ENCODE measurements at places on chromosomes 16 and 17.

DNA sequence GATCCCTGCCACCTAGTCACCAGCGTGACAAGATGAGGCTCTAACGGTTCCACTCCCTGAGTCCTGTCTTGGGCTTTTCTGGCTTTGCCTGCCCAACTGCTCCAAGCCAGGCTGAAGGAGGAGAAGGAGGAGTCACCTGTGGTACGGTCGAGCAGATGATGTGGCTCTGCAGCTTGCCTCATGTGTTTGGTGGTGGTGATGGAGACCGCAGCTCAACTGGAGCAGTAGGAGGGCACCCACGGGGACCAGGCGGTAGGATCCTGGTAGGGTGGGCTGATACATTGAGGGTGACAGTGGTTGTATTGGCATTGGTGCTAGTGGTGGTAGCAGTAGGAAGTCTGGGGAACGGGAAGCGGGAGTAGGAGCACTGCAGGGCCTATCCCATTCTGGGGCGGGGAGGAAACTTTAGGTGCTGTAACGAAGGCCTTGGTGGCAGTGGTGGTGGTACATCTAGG is 202.8 kb upstream of the WSB1 start:
- no peak for DNase-seq

GRCh38 chr16:71758293-71758760 is 33.8 kb upstream of the PHLPP2 start:
- no peak for DNase-seq

DNA sequence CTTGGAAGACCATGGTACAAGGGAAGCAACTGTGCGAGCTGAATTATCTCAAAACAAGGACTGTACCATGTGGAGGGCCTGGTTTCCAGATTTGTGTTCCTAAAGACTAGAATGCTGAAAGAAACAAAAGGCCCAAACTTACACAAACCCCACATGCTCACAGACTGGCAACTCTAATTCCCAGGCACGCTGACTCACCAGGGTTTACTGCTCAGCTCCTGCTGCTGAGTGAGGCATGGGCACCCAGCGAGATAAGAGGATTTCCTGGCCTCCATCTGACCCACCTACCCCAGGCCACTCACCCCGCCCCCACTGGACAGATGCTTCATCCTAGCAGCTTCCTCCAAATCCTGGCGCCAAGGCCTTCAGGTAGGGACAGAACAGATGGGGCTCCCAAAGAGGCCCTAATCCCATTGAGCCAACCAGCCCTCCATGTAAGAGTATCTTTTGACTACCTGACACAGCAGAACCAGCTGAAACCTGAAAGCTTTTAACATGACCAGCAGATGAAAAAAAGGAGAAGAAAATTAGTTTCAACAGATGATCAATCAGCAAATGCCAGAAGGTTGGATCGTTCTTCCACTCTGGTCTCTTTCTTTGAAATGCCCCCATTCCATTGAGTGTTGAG is 33.9 kb downstream of the DCUN1D3 start:
- DNase-seq = no peak

DNA sequence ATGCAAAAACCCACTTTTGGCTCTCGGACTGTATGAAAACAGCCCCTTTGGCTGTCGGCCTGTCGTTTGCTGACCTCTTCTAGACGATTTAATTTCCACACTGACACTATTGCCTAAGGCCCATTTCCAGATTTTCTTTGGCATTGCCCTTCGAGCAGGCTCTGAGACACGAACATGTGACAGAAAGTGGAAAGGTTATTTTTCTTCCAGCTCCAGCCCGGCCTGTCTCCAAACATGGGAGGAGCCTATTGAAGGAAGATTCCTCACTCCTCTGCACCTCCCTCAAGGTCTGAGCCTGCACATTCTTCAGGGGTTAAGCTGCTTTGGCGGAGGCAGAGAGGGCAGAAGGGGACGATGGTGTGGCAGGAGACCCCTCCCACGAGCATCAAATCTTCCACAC is 85.9 kb upstream of the FOXF1 start:
- DNase-seq = no peak

GRCh38 chr16:66020642-66021041 is 345.8 kb upstream of the CDH5 start:
- no peak for DNase-seq

DNA sequence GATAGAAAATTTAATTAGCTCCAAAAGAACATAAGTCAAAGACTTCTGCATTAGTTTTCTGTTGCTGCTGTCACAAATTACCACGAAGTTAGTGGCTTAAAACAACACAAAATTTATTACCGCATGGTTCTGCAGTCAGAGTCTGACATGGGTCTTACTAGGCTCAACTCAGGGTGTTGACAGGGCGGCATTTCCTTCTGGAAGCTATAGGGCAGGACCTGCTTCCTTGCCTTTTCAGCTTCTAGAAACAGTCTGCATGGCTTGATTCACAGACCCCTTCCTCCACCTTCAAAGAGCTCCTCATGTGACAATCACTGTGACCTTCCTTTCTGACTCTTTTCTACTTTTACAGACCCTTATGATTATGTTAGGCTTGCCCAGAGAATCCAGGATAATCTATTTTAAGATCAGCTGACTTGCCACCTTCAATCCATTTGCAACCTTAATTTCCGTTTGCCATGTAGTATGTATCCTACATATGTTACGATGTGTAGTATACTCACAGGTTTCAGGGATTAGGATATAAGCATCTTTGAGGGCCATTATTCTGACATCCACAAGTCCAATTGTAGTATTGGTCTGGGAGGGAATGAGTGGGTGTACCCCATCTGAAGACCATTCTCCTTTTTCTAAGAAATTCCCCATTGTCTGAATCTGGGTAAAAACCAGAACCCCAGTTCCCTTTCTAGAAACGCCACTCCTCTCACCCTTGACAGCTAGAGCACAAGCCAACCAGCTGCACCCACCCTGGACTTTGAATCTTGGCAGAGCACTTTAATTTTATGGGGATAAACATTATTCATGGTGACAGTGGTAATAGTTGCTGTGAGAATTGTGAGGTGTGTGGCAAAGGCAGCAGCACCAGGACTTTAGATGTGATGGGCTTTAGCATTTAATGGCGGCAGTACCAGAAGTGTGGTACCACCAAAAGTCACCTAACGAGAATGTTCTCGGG is 265.5 kb downstream of the KCNJ2 start:
- no peak for DNase-seq

DNA sequence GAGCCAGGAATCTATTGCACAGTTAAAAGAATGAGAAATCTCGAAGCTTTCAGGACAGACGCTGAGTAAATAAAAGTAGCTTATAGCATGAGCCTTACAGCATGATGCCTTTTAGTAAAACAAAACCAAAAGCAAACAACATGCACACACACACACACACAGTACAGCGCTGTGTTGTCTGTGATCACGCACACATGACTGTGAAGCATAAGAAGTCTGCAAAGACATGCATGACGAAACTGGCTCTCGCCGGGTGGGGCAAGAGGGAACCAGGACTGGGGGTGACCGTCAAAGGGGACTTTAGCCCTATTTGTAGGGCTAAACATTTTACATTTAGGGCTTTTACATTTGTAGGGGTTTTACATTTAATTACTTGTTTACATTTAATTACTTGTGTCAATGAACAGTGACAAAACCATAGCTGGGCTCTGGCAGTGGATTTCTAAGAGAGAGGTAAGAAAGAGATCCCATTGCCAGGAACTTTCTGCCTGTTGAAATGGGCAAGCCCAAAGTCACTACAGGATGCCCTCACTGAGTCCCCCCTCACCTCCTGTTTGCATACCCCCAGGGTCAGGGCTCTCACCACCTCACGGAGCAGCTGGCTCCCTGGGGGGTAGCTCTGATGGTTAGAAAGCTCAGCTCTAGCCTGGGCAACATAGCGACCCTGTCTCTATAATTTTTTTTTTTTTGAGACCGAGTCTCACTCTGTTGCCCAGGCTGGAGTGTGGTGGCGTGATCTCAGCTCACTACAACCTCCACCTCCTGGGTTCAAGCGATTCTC is 2.0 kb upstream of the TNFRSF13B start:
- no peak for DNase-seq

DNA sequence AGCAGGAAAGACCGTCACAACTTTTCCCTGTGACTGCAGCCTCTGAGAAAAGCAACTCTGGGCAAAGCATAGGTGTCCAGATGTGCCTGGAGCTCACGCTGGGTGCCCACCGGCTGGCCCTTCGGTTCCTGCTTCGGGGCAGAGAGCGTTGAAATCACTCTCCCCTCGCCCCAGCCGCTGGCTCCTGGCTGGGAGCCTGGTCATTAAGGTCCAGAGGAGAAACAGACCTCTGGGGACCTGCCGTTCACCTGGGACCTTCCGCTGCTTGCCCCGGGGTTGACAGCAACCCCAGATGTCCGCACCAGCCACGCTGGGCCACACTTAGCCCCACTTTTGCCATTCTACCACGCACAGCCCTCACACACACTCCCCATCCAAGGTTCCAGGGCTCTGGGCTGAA is 13.1 kb downstream of the MRM3 start:
- no peak for DNase-seq

GRCh38 chr17:31058976-31059375 is 35.8 kb upstream of the NF1 start:
- DNase-seq = no peak

GRCh38 chr16:87765473-87765775 is 362 bp downstream of the KLHDC4 start:
- no peak for DNase-seq

- no peak for DNase-seq
These were observed 280.6 kb upstream of the SALL1 start for GRCh38 chr16:51431517-51432241.

DNA sequence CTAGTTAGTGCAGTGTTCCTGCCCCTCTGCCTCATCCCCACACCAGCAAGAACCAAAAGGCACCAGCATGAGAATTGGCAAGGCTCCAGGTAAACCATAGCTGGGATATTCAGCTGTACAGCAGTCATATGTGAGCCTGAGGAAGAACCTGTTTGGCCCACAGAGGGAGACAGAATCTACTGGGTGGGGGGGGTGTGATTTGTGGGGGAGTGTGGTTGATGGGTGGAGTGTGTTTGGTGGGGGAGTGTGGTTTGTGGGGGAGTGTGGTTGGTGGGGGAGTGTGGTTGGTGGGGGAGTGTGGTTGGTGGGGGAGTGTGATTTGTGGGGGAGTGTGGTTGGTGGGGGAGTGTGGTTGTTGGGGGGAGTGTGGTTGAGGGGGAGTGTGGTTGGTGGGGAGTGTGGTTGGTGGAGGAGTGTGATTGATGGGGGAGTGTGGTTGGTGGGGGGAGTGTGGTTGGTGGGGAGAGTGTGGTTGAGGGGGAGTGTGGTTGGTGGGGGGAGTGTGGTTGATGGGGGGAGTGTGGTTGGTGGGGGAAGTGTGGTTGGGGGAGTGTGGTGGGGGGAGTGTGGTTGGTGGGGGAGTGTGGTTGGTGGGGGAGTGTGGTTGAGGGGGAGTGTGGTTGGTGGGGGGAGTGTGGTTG is 19.5 kb downstream of the MINK1 start:
- DNase-seq = peak; percentile 46

- DNase-seq = no peak
These were observed 37.2 kb downstream of the MEAK7 start for GRCh38 chr16:84467256-84467655.

DNA sequence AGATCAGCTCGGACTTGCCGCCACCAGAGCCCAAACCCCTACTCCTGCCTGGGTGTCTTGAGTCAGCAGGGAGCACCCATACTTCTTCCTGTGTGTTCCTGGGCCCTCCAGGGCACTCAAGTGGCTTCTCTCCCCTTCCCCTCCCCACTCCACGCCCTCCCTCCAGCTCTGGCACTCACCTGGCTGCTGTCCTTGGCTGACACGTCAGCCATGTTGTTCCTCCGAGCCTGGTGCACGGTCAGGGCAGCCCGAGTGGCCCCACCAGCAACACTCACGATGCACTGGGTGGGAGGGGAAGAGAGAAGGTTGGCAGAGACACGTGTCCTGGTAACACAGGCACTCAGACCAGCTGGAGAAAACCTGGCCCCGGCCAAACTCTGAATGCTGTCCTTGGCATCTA is 11.5 kb downstream of the RUSF1 start:
- DNase-seq = no peak

DNA sequence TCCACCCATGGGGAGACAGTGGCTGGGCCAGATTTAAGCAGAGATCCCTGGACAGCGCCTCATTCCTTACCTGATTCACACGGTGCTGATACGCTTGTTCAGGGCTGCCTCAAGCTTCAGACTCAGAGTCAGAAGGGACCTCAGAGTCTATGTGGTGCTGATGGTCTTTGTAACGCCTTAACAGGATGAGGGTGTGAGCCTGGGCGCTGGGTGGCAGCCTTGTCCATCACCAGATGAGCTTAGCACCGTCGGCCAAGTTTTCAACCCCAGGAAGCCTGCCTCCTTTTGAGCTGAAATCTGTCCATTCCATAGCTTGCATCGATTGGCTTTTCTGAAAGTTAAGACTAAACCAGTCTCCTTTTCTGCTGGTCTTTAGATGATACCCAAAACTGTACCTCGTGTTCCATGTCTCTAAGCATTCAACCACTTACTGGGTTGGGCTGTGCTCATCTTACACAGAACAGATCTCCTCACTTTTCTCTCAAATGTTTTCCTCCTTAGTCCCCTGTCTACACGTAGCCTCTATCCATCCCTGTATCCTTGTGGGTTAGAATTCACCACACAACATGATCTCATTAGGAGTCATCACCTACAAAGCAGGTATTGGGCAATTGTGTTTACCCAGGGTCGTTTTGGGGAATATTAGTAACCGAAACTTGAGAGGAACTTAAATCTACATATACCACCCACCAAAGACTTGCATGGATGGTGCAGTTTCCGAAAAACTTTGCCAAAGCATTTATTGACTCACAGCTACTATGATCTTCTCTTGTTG is 573.4 kb downstream of the CDH13 start:
- DNase-seq = no peak

- DNase-seq = no peak
These were observed 1.7 kb downstream of the ABCA8 start for GRCh38 chr17:68953340-68953997.

DNA sequence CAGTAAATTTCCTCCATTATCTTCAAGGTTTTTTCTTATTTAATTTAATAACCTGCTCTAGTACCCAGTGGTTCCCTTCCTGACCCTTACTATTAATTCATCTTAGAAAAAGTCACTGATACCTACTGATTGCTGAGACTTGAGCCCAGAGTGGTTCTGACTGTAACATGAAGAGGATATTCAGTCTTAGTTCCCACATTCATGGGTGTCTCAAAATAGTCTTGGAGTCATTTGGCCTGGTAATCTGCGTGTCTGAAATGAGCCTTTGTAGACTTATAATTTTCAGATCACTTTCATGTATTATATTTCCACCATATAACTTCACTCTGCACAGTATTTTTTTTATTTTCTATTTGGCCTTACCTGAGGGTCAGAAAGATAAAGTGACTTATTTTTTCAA is 732.0 kb upstream of the KIF2B start:
- DNase-seq = no peak

DNA sequence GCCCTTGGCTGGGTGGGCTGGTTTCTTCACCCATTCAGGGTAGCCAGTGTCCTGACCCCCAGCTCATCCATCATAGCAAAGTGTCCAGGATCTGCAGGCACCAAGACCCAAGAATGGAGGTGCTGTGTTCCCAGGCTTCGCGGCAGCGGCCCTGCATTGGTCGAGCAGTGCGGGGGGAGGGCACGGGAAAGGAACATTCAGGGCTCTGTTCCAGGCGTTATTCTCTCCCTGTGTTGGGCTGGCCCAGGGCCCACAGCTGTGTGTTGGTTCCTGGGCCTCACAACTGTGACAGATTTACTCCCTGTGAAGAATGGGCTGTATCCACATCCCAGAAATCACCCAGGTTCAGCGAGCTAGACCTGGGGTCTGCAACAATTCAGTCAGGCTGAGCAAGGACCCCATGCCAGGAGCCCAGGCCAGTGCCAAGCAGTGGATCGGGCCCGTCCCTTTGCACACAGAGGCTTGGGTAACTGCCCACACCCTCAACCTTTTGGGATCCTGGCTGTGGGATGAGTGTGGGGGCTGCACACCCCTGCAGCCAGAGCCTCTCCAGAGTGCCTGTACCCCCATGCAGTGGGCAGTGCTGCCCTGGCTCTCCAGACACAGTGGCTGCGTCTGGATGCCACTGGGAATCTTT is 10.0 kb downstream of the GPT2 start:
- no peak for DNase-seq

GRCh38 chr16:53445534-53445933 is 11.3 kb downstream of the RBL2 start:
- DNase-seq = no peak

Data from T-helper 2 cell (primary cell).